ENCODE measurements at places on chromosomes 12 and 14.
A peak's percentile ranks its signal among the peaks of the same experiment; 100 is the strongest.

- DNase-seq: no peak
These were observed 23.6 kb downstream of the IRF2BPL start for GRCh38 chr14:77004711-77005460.

- no peak for DNase-seq
These were observed 27.4 kb downstream of the RAB21 start for GRCh38 chr12:71782017-71782416.

GRCh38 chr14:84493779-84494178 is 1036.2 kb upstream of the FLRT2 start:
- no peak for DNase-seq

DNA sequence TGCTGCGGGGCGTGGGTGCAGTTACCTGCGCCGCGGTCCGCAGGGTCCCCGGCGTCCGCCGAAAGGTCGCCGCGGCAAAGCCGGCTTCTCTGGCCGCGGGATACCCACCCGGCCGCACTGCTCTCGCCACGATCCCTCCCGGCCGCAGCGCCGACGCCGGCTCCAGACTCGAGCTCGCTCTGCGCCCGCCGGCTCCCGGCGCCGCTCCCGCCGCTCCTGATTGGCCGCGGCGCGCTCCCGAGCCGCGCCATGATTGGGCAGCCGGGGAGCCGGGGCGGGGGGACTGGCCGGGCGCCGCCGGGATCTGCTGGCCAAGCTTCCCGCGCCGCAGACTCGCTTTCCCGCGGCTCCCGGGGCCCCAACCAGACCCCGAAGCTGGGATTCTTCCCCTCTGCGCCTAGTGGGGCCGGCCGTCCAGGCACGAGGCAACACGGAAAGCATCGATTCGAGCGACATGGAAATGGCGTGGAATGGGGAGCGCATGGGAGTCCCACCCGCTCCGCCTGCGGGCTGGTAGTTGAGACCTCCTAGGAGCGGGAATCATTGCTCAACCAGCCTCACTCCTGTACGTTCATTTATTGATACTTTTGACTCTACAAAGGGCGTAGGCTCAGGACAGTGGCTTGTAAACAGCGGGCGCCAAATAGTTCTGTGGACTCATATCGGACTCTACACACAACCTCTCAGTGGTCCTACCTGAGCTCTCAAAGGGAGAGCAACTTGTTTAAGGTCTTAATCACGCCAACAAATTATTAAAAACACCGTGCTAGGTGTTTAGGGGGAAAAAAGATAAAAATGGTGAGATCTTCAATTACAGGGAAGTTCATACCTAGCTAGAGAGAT is 36.4 kb upstream of the STON2 start:
- peak; percentile 94 for DNase-seq

DNA sequence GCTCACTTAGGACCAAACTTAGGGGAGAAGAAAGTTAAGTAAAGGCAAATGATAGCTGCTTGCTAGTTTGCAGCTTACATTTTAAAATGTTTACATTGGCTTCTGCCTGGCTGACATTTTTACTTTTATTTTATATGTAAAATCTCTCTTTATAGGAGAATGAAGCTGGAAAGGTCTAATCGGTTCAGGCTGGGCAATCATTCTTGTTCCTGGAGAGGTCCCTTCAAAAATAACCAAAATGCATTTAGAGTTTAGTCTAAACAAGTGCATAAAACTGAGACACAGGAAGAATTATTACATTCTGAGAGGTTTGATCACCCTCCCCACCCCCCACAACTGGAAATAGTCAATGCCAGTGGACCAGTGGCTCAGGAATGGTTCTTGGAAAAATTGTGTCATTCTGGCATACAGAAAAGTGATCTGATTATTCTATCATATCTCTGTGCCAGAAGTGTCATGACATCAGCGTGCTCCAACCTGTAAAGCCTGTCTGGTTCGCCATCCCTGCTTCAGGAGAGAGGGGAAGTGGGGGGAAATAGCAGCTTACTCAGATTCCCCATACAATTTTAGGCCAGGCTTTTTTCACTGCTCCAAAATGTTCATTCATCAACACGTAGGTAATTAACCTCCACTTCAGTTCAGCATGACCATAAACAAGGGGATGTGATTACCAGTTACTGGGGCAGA is 4.2 kb downstream of the PRICKLE1 start:
- no peak for DNase-seq

DNA sequence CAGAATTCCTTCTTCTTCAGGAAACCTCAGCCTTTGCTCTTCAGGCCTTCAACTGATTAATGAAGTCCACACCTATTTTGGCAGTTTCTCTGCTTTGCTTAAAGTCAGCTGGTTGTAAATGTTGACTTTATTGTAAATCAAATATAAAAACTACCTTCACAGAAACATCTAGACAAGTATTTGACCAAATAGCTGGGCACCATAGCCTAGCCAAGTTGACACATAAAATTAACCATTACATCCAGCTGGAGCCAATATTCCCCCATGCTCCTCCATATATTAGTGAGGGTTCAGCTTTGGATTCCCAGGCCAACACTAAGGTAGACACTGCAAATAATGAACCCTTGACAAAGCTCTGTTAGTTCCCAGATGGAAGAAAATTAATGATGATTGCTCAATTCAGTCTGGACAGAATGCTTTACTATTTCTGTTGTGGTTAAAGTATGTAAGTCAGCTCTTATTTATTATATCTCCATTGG is 125.5 kb downstream of the ZFP36L1 start:
- no peak for DNase-seq

DNA sequence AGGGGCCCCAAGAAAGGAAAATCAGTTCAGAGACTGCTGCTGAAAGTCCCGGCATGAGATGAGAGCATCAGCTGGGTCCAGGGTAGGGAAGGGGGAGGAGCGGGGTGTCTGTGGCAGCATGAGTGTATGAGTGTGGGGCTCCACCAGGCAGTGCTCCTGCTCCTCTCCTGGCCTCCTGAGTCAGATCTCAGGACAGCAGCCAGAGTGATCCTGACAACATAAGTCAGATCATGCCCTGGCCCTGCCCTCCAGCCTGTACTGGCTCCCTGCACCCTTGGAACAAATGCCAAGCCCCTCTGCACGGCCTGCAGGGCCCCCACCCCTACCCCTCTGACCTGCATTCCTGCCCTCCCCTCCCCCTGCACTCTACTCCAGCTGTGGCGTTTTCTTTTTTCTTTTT is 24.2 kb upstream of the LRP1-AS start:
- DNase-seq: no peak

DNA sequence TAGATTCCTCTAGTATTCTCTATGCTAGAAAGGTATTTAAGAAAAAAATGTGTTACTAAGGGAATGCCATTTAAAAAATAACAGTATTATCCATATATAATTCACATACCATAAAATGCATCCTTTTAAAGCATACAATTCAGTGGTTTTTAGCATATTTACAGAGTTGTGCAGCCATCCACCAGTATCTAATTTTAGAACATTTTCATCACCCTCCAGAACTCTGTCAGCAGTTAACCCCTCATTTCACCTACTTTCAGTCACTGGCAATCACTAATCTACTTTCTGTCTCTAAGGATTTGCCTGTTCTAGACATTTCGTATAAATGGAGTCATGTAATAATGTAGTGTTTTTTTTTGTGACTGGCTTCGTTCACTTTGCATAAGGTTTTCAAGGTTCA is 33.4 kb downstream of the TBC1D15 start:
- DNase-seq: no peak

- no peak for DNase-seq
These were observed 6.3 kb downstream of the FLRT2 start for GRCh38 chr14:85535991-85536832.

DNA sequence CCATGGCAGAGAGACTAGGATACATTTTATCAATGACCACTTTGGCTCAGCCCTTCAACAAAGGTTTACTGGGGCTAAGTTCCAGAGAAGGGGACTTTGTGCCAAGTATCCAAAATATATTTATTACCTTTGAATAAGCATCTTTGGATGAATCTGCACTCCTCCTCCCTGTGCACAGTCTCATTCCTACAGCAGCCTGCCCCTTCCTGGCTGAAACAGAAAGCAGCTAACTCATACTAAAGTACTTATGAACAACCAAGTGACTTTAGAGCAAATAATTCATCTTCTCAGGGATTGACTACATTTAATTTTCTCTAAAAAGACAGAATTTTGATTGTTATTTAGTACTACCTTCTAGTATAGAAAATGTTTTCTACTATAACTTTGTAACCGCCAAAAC is 47.8 kb upstream of the ETV6 start:
- no peak for DNase-seq

GRCh38 chr12:93521225-93522080 is 51.0 kb upstream of the SOCS2 start:
- peak; percentile 58 for DNase-seq

- no peak for DNase-seq
These were observed 21.8 kb downstream of the SH2B3 start for GRCh38 chr12:111427417-111428074.

GRCh38 chr12:8493084-8493483 is 20.2 kb upstream of the CLEC4D start:
- no peak for DNase-seq

DNA sequence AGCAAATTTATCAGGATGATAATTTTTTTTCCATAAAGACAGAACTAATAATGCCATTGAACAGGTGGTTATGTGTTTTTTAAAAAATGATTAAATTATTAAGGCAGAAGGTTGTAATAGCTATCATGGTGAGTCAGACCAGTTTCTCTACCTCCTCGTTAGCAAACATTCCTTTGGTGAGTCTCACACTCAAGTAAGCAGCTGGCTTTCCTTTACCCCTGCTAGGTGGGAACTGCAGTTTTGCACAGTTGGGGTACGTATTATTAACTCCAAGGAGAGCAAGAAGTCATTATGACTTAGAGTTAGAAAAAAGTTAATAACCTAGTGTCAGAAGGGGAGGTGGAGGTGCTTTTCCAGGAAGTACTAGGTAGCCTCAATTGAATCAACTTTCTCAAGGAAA is 165.3 kb downstream of the SNAPC1 start:
- DNase-seq: peak; percentile 37

DNA sequence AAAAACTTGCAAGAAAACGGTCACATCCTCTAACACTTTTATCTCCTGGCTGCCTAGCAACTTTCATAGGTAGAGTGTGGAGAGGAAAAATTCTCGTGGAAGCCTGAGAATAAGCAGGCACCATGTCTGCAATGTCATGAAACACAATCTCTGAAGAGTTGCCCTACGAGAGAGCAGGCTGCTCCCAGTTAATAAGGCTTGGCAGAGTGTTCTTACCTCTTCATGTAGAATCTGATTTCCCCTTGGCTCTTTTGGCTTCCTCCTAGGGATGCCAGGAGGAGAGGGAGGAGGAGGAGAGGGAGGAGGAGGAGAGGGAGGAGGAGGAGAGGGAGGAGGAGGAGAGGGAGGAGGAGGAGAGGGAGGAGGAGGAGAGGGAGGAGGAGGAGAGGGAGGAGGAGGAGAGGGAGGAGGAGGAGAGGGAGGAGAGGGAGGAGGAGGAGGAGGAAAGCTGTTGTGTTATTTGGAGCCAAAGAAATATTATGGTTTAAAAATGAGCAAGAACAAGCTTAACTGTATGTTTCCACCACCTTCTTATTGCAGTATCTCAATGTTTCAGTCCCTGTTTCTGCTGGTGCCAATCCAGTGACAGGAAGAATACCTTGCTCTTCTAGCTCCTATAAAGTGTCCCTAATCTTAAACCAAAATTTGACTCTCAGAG is 52.9 kb downstream of the EGLN3 start:
- no peak for DNase-seq

DNA sequence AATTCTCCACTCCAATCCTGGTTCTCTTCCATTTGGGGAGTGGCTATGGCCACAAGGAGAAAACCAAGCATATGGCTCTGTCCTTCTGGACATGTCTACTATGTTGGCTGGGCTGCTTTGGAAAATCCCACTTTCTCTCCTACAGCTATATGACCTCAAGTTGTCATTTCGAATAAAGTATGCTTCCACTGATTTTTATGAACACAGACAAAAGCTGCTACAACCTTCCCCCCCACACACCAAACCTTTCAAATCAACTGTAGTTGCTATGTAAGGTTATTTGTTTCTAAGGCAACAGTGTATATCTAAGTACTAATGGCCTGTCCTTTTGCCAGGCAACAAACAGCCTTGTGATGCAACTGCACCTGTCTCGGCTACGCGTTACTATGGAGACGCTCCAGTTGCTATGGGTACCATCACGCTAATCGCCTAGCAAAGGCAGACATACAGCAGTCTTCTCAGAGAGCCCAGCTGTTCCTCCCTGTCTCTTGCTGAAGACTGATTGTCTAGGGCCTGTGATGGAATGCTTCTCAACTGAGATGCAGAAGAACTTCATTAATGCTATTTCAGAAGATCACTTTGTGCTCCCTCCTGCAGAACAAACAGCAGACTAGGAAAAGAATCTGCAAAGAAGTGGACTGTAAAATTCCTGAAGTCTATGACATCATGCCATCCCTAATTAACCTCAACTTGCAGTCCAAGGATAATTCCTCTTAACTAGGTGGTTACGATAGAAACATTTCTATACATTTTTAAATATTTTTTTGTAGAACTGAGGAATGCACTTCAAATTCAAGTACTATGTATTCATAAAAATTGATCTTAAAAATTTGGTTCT is 67.6 kb downstream of the FOXN3 start:
- DNase-seq: peak; percentile 93

DNA sequence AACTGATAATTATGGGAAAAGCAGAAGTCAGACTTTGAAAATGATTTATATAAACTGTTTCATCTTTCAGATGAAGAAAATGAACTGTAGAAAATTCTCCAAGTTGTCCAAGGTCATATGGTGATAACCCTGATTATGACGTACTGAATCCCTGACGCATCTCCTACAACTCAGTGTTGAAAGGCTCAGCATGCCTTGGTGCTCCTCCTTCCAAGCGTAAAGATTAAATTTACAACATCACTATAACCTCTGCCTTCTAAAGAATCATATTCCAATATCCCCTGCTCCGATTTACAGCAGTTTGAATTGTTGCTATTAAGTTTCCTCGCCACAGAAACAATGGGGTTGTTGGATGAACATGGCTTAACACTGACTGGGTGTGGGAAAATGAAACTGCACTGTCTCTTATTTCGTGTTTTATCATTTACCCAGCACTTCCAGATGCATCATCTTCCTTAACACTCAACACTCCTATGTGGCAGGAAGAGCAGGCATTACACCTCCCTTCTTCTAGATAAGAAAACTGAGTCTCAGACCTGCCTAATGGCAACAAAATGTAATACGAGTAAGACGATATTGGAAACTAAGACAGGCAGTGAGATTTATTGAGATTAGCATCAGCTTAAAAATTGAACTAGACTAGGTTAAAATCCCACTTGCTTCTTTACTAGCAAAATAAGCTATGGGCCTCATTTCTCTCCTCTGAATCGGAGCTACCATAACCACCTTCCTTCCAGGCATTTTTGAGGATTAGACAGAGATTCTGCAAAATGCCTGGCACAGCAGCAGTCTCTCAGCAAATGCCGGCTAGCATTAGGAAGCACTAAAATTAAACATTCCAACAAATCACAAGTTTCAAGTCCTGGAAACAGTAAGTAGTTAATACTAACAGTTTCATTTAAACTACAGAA is 74.2 kb downstream of the PPM1H start:
- no peak for DNase-seq

DNA sequence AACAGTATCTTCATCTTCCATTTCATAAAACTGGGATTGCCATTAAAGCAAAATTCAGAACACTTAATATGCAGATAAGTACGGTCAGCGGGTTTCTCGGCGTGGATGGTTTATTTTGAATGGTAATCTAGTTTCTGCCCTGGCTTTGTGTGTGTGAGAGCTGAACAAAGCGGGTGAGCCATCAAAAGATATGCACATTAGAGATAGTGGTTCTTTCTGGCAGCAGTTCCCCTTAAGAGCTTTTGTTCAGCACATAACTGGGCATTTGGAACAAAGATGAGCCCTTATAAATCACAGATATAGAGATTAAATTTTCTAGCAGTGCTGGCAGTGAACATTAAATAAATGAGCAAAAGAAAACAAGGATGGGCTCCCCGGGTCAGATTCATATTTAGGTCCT is 207.5 kb downstream of the CALM1 start:
- DNase-seq: no peak

- peak; percentile 65 for DNase-seq
These were observed 666 bp downstream of the FMNL3 start for GRCh38 chr12:49706351-49707127.

Measured in NCI-H1417 (cell line).